ENCODE measurements at places on chromosomes 11 and 22.
A peak's percentile ranks its signal among the peaks of the same experiment; 100 is the strongest.

GRCh38 chr22:42949159-42949558, 65.8 kb downstream of the PACSIN2 start:
- no peak for DNase-seq

GRCh38 chr11:94049351-94049750, 28.2 kb downstream of the HEPHL1 start:
- DNase-seq, result peak; percentile 62

GRCh38 chr11:19321351-19321750, 80.6 kb upstream of the E2F8 start:
- DNase-seq, result no peak

- DNase-seq, result peak; percentile 59
Observed at GRCh38 chr22:26172389-26172990, 3.2 kb downstream of the SEZ6L start.

DNA sequence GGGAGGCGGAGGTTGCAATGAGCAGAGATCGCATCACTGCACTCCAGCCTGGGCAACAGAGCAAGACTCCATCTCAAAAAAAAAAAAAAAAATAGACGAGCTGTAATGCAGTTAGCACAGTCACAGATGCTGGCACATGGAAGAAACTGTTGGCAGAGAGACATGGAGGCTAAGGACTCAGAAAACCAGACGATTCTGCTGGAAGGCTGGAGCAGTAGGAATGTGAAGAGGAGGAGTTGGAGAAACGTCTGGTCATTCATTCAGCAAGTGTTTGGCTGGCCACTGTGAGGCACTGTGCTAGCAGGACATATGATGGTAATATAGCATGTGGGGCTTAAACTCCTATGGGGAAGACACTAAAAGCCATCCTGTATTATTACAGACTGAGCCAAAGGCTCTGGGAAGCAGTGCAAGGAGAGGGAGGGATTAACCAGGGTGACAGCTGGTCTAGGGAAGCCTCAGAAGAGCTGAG, 5.0 kb downstream of the UQCR10 start:
- no peak for DNase-seq

Measured in NCI-H2081 (cell line).